Erythroblast (primary cell): ENCODE measurements at places on chromosomes 16 and 17.
A peak's percentile ranks its signal among the peaks of the same experiment; 100 is the strongest.

- peak; percentile 72 for DNase-seq
Measured at GRCh38 chr17:37488607-37489196, 989 bp upstream of the DUSP14 start.

DNA sequence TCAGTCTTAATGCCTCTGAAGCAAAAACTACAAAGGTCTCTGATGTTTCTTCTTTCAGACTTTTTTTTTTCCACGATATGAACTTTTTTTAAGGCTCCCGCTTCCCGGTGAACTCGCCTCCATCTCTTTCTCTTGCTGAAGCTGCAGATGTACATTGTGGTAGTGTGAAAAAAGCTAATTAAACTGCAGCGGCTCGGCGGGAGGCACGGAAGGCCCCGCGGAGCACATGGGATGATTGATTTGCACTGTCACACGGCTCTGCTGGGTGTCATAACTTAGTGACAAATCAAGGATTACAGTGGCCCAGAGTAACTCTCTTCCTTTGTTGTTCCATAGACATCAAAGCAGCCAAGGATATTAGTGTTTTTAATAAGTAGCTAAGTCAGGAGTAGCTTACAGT, 196.3 kb downstream of the AXIN2 start:
- no peak for DNase-seq

DNA sequence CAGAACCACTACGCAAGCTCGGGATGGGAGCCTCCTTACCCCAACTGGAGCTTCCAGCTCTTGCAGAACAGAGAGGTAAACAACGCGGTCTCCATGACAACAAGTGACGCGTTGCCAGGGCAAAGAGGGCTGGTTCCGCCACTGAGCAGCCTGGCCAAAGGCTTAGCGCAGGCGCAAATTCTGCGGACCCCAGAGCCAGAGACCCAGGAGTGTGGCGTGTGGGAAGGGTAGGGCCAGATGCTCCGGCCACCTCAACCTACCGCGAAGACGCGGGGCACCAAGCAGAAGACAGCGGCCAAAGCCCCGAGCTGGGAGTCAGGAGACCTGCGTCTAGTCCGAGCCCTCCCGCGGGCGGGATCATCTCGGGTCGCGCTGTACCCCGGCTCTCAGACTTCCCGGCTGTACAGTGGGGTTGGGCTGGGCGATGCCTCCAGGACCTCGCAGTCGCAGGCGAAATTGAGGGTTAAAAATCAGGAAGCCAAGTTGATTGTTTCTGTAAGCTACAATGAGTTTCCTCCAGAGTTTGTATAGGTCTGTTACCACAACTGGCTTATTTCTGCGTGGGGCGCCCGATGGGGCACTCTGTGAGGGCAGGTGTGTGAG, at the start of gene TEKT1:
TEKT1 (minus strand) TSS at position 69 of the 603 bp plus-strand sequence. CDS start 1,353 bp downstream, outside the sequence.
- DNase-seq: peak; percentile 42

DNA sequence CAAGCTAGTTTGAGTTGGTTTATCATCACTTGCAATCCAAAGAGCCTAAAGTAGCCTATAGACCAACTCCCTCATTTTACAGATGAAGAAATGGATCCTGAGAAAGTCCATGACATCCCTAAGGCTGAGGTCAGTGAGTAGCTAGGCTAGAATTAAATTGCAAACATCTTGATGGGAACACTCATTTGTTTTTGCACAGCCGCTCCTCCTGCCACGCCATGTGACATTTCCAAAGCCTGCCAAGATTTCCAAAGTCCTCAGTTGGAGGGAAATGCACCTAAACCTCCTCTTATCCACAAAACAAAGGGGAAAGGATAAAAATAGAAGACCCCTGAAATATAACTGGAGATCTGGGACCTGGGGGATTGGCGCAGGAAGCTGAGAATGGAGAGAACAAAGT, 15.0 kb downstream of the TMEM92 start:
- no peak for DNase-seq

GRCh38 chr16:16116841-16117240, 106.5 kb downstream of the ABCC6 start:
- no peak for DNase-seq

- no peak for DNase-seq
Measured at GRCh38 chr16:12148120-12148519, 171.6 kb downstream of the SNX29 start.

DNA sequence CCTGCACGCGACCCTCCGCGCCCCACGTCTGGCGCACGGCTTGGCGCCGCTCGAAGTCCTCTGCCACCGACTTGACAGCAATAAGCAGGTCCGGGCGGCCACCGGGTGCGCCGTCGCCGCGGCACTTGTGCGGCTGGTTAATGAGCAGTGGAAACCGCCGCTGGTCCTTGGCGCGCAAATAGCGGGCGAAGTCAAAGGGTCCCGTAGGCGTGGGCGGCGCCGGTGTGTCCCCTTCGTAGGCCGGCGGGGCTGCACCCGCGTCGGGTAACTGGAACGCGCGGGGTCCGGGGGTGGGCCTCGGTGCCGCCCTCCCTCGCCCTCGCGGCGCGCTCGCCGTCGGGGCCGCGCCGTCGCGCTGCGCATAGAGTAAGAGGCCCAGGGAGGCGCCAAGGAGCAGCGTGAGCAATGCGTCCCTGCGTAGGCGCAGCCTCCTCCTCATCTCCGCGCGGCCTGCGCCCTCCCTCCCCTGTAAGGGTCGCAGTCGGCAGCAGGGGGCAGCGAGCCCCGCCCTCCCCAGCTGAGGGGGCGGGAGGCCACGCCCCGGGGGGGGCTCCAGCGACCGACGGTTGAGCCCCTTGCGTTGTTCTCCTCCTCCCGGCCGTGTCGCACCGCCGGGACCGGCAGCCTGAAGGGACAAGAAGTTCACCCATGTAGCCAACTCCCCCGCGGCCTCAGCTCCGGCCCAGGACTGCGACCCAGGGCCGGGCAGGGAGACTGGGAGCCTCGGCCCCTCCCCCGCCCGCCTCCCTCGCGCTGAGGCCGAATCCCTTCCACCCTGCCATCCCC, 558 bp downstream of the B3GNT9 start:
- peak; percentile 64 for DNase-seq

DNA sequence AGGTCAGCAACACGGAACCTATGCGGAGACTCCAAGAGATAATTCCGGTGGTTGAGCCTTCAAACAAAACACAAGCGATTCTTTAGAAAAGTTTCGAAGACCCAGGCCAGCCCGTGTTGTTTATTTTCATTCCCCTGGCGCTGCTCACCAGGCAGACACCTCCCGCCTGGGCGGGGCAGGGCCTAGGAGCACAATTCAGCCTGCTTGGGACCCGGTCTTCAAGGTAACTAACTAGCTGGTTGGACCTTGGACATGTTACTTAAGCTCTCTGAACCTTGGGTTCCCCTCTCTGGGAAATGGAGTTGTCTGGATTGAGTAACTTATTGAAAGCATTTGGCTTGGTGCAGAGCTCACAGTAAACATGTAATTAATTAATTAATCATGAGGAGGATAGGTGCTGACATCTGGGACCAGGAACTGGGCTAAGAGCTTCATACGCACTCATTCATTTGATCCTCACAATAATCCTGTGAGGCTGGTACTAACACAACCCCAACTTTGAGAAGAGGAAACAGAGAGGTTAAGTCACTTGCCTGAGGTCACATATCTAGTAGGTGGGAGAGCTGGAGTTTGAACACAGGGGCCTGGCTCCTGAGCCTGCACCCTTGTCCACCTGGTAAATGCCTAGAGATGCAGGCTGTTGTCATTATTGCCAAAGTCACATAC, 125.3 kb upstream of the SMURF2 start:
- DNase-seq: no peak

GRCh38 chr17:72183194-72183685, 62.4 kb downstream of the SOX9 start:
- no peak for DNase-seq

DNA sequence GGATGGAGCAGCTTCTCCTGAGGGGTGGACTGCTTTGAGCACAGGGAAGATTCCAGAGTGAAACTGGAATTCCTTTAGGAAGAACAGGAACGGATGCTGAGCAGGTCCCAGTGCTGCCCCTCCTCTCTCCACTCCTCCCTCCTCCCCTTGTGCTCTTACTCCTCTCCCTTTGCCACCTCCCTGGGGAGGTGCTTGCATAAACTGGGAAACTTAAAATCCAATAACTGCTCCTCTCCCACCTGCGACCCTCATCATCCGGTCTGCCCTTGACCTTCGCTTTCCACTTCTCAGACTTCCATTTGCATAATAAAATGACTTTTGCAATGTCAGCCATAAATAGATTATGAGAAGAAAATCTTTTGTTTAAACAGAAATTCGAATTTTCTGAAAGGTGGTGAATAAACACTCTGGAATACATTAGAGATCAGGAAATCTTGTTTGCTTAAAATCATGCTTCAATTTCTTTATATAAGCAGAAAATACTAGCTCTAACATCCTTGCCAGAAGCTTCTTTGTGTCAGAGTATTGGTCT, 23.7 kb downstream of the HSBP1 start:
- no peak for DNase-seq

DNA sequence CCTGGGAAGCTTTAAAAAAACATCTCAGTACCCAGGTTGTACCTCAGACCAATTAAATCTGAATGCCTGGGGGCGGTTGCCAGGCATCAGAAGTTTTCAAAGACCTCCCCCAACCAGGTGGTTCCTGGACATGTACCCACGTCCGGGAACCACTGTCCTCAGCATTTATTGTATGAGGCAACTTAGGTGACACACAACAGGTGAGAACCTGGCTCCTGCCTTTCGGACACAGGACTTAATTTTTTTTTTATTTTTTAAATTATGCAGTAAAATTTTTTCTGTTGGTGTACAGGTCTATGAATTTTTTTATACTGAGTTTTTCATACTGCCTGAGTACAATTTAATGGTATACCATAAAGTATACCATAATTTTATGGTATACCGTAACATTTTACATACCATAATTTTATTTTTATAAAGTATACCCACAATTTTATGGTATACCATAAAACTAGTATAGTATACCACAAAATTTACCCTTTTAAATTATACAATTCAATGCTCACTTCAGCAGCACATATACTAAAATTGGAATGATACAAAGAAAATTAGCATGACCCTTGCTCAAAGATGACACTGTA, 38.7 kb upstream of the DHX8 start:
- no peak for DNase-seq

- DNase-seq: no peak
Measured at GRCh38 chr17:28509789-28510188, 3.6 kb downstream of the FOXN1 start.

DNA sequence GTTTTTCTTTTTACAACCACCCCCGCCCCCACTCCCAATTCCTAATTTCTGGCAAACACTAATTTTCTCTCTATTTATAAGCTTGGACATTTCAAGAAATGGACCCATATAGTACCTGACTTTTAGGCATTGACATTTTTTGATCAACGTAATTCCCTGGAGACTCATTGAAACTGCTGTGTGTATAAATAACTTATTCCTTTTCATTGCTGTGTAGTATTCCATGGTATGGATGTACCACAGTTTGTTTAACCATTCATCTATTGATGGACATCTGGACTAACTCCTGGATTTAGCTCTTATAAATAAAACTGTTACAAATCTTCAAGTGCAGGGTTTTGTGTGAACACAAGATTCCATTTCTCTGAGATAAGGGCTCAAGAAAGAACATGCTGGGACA, 47.1 kb upstream of the RBFOX1 start:
- no peak for DNase-seq

DNA sequence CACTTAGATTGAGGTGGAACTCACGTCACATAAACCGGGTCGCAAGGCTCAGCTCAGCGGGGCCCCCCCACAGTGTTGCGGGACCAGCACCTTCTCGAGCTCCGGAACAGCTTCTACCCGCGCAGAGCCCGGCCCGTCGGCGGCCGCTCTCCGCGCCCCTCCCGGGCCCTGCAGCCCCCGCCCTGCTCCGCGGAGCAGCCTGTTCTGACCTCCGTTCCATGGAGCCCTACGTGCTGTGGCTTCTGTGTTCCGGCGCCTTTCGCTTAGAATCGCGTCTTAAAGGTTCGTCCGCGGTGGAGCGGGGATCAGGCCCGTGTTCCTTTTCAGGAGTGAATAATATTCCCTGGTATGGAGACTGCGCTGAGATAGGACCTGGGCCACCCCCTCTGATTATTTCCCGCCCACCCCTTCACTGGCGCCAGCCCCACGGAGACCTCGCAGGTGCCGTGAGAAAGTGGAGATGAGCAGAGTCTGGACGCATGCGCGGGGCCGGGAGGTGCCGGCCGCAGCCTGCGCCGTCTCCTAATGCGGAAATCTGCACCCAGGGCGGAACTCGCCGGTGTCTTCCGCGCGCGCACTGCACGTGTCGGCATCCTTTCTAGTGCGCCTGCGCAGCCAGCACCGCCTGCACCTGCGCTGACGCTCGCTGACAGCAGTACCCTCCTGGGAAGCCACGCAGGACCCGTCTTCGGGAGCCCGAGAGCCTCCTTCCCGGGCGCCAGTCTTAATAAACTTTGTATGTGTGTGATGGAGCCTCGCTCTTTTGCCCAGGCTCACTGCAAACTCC, 30.9 kb downstream of the ZNF778 start:
- DNase-seq: no peak

DNA sequence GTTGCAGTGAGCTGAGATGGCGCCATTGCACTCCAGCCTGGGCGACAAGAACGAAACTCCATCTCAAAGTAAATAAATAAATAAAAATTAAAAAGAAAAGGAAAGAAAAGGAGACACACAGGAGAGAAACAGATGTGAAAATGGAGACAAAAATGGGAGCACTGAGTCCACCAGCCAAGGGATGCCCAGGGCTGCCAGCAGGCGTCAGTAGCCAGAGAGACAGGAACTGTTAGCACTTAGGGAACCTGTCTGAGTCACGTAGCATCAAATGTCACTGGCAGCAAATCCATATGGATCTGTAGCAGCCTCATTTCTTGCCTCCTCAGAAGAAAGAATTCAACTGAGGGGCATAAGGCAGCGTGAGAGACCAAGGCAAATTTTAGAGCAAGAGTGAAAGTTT, 79.7 kb downstream of the CYLD start:
- no peak for DNase-seq

DNA sequence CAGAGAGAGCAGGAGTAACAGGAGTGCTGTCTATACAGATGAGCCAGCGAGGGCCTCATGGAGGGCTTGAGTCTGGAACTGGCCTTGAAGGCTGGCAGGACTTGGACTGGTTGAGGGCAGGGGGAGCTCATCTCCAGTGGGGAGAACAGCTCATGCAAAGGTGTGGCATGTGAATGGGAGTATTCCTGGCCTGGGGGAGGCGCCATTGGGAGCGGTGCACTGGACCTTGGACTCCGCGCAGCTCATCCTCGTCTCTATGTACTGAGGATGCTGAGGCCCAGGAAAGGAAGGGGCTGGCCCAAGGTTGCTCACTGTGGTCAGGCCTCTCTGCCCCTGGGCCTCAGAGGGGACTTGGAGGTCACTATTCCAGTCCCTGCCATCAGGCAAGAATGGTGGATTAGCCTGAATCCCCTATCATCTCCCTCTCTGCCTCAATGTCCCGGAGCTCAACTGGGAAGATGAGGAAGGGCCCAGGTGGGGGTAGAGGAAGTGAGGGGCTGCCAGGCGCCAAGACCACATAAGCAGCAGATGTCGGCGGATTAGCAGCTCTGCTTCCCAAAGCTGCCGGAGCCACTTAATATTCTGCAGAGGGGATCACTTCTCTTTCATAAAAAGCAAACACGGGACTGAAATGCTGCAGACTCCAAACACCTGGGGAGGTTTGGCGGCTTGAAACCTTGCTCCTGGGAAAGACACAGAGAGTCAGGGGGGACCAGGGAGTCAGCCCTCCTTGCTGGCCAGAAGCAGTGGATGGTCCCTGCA, 88.9 kb downstream of the SDK2 start:
- no peak for DNase-seq
